ENCODE measurements at places on chromosomes 12 and 14.
A peak's percentile ranks its signal among the peaks of the same experiment; 100 is the strongest.

- no peak for DNase-seq
Observed at GRCh38 chr14:86331341-86331740, 801.4 kb downstream of the FLRT2 start.

DNA sequence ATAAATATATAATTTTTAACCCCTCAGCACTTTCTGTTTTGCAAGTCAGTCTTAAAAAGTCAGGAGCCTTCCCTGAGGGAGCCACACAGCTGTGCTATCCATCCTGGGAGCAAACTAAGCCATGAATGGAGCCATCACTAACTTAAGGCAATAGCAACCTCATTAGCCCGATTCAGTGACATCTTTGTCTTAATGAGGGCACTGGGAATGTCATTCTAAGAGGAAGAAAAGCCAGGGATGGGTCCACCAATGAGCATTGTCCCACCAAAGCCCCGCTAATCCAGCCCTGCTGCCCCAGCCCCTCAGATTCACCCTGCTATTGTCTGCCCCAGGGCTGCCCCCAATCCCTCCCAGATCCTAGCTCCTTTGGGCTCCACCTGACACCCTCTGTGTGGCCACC lies 19.5 kb downstream of the GSC start:
- no peak for DNase-seq

- DNase-seq, result no peak
Observed at GRCh38 chr14:101056446-101056845, 152.9 kb upstream of the RTL1 start.

DNA sequence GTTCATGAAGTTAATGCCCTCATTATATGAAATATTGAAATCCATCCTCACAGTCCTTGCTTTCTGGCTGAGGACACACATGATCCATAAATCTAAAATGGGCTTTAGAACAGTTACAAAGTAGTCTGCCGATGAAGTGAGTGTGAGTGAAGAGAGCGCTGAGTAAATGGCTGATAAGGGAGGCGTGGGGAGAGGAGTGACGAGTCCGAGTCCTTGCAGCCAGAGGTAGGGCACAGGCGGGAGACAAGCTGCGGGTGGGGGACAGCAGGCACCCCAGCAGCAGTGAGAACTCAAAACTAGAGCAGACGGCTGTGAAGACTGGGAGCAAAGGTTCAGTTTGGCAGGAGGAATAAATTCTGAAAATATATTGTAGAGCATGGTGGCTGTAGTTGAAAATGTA lies 140.1 kb upstream of the ATP2B1 start:
- no peak for DNase-seq

DNA sequence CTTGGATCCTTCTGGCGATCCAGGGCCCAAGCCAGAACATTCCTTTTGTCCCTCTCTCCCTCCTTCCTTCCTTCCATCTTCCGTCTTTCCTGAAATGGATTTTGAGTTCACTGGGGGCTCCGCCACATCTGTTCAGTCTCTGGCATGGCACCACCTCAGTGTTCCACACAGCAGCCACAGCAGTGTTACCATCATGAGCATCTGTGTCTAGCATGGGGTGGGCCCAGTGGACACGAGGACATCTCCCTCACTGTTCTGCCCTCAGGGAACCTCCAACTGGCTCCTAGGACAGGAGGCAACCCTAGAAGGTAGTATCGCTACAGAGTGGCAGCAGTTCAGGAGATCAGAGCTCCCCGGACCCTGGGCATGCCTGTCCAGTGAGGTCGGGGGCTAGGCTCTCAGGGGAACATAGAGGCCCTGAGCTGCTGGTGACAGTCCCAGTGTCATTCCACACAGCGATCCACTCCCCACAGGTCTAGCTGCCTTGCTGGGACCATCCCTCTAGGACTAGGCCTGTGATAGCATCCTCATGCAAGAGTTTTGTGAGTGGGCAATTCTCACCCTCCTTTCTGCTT lies 59.0 kb downstream of the GALNT16 start:
- no peak for DNase-seq

- DNase-seq, result no peak
Observed at GRCh38 chr14:73753887-73754795, 40.0 kb upstream of the PNMA1 start.

- peak; percentile 59 for DNase-seq
Observed at GRCh38 chr14:96811265-96811664, 14.1 kb downstream of the VRK1 start.

GRCh38 chr12:112904571-112904970 lies 2.2 kb upstream of the OAS1 start:
- DNase-seq, result no peak

GRCh38 chr14:105854600-105855245 lies 328.3 kb downstream of the TMEM121 start:
- no peak for DNase-seq

DNA sequence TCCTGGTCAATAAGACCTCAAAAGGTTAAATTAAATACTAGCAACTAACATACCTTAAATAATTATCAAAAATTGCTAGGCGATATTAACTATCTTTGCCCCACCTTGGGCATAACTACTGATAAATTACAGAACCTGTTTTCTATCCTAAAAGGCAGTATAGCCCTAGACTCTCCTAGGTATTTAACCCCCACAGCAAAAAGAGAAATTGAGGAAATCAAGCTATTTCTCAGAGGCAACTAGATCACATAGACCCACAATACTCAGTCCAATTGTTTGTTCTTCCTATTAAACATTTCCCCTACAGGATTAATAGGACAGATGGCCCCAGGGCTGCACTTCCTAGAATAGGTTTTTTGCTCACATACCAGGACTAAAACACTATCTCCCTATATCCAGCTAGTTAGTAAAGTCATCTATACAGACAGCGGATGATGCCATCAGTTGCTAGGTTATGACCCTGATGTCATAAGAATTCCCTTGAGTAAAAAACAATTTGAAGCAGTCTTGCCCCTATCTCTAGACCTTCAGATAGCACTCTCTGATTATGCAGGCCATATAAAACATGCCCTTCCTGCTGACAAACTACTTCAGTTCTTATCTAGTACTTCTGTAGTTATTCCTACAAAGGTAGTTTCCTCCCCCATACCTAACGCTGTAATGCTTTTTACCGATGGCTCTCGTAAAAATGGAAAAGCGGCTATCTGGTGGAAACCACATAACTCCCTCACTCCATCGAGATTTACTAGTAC lies 118.4 kb downstream of the PPHLN1 start:
- DNase-seq, result no peak

Data from BJ (cell line).